ENCODE measurements at places on chromosomes 3 and 15.

- DNase-seq: peak; percentile 88
These were observed 570 bp downstream of the PCNP start for GRCh38 chr3:101574388-101575112.

DNA sequence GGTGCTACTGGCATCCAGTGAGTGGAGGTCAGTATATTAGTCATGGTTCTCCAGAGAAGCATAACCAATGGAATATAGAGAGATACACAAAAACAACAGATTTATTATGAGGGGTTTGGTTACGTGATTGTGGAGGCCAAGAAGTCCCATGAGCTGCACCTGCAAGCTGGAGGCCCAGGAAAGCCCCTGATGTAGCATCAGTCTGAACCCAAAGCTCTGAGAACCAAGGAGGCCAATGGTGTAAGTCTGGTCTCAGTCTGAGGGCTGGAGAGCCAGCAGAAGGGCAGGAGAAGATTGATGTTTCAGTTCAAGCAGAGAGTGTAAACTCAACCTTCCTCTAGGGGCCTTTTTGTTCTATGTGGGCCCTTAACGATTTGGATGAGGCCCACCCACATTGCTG, 144.1 kb downstream of the KLF13 start:
- DNase-seq: no peak

DNA sequence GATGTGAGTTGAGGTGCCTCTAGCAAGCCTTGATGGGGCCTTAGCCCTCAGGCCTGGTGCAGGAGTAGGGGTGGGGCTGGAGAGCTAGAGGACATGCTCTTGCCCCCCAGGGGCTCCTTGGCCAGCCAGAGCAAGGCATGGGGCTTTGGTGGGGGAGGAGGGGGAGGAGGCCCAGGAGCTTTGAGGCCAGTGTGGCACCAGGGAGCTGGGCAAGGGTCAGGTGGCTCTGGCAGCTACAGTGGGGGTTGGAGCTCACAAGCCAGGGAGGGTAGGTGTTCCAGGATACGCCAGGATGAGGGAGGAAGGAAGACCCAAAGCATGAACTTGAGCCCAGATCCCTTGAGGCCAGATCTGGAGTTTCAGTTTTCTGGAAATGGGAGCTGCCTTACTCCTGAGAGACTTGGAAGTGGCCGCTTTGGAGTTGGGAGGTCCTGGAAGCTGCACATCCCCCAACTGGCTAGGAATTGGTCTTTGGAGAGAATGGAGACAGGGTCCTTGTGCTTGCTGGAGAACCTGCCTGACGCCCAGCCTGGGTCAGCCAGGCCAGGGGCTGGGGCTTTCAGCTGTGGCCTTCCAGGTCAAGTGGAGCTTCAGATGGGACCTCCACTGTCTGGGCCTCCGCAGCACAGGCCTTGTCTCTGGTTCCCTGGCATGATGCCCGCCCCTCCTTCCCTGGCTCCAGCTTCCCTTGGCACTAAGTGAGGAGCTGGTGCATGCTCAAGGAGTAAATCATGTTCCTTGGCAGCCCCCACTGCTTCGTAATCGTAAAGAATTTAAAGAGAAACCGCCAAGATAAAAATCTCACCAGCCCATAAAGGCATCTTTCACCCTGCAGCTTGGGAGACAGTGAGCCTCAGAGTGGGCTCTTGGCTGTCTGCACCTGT, 8.7 kb downstream of the SEMA3F start:
- DNase-seq: no peak

GRCh38 chr3:136783708-136784191, 31.6 kb upstream of the STAG1 start:
- no peak for DNase-seq

- DNase-seq: no peak
These were observed 17.2 kb upstream of the ADIPOQ start for GRCh38 chr3:186825294-186825821.

- DNase-seq: no peak
These were observed 16.1 kb downstream of the C3orf22 start for GRCh38 chr3:126542340-126543241.

DNA sequence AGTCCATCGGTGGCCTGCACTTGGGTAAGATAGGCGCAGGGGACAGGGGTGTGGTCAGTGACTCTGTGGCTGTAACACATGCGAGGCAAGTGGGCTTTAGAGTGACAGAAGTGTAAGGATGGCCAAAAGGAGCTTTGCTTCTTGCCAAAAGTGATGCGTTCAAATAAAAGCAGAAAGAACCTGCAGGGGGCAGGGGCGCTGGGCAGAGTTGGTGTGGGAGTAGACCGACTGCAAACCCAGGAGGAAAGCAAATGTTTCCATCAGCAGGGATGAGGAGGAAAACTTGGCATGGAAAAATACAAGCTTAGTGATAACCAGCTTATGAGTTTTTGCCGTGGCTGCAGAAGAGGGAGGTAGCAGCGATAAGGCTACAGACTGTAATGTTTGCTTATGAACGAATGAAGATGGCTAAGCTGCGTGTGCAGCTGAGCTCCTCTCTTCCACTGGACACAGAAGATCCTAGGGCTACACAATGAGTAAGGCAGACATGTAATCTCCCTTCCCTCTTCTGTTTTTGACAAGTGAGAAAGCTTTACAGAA, 149.4 kb downstream of the WNT5A start:
- DNase-seq: no peak

- DNase-seq: no peak
These were observed 16.3 kb downstream of the SV2B start for GRCh38 chr15:91116113-91117067.

DNA sequence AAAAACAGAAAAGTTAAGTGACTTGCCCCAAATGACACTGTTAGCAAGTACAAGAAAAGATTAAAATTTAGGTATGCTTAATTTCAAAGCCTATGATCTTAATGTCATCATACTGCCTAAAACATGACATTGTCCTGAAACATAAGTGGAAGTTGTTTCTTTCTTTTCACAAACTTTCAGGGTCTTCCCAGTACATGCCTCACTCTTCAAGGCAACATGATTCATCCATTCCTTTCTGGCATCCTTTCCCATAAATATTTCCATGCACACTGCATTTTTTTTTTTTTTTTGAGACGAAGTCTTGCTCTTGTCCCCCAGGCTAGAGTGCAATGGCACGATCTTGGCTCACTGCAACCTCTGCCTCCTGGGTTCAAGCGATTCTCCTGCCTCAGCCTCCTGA, 42.5 kb upstream of the KPNA4 start:
- no peak for DNase-seq

DNA sequence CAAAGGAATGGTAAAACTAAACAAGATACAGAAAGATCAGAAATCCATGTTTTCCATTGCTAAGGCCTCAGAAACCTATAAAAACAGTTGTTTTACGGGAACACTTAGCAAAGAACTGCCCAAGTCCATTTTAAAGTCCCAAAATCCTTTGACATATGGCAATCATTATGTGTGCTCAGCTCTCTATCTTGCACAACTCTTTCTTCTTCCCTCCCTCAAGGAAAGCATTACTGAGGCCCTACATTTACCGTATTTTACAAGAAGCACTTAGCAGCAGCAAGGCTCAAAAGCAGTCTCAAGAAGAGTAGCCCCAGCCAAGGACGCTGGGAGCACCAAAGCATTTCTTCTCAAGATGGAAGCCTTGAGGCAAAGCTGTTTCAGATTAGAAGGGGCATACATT, 169.6 kb upstream of the LRTM1 start:
- no peak for DNase-seq

- no peak for DNase-seq
These were observed 150.7 kb downstream of the CADPS start for GRCh38 chr3:62724503-62724902.

- DNase-seq: no peak
These were observed 5.8 kb downstream of the CELSR3 start for GRCh38 chr3:48656841-48657281.

DNA sequence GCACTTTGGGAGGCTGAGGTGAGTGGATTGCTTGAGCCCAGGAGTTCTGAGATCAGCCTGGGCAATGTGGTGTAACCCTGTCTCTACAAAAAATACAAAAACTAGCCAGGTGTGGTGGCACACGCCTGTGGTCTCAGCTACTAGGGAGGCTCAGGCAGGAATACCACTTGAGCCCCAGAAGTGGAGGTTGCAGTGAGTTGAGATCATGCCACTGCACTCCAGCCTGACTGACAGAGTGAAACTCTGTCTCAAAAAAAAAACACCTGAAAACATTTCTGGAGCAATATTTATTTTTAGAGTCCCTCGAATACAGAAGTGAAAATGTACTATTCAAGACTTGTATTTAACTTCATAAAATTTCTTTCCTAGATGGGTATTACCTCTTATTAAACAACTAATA, 4.6 kb downstream of the SPCS1 start:
- no peak for DNase-seq

GRCh38 chr3:169619793-169620192, 43.7 kb downstream of the MECOM start:
- DNase-seq: no peak

- DNase-seq: peak; percentile 36
These were observed 15.6 kb downstream of the SNAP23 start for GRCh38 chr15:42511007-42511391.

- DNase-seq: no peak
These were observed 2.1 kb upstream of the RFT1 start for GRCh38 chr3:53132347-53132746.

DNA sequence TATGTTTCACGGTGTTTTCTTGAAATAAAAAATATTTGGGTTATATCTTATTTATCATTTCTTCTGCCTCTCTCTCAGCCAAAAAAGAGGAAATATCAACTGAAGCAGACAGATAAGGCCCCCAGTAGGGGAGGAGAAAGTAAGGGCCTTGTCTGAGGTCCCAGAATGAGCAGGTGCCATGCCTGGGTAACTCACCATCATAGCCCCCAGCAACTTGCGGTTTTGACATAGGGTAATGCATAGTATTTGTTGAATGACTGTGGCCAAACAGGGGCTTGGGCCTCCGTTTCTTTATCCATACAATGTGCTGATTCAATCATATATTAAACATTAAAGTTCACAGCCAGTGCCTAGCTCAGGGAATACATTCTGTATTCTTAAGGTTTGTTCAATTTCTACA, 119.6 kb downstream of the ABI3BP start:
- DNase-seq: no peak

DNA sequence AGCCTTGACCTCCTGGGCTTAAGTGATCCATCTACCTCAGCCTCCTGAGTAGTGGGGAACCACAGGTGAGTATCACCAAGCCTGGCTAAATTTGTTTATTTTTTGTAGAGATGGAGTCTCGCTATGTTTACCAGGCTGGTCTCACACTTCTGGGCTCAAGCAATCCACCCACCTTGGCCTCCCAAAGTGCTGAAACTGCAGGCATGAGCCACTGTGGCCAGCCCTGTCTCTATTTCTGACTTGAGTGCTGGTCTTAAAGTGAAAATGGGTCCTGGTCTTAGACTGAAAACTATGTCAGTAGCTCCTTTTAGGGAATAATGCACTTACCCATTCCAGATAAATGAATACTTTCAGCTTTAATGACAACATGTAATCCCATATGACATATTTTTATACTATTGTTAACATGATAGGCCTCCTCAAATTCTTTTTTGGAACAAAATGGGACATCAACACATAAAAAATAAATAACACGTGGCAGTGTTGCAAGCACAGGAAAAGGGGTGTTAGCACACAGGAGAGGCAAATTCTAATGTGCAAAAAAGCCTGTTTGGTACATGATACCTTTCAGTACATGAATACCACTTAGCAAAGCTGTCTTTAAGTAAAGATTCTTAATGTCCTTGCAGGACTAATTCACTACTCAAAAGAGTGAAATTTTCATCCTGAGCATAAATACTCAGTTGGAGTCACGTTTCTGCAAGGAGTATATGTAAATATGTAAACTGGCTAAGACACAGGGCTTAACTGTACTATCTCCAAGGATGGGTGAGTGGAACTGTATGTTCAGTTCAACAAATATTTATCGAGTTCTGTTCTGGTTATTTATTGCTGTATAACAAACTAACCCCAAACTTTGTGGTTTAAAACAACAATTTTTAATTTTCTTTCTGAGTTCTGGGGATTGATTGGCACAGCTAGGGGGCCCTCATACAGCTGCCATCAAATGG, 194.7 kb downstream of the NR1D2 start:
- DNase-seq: no peak

DNA sequence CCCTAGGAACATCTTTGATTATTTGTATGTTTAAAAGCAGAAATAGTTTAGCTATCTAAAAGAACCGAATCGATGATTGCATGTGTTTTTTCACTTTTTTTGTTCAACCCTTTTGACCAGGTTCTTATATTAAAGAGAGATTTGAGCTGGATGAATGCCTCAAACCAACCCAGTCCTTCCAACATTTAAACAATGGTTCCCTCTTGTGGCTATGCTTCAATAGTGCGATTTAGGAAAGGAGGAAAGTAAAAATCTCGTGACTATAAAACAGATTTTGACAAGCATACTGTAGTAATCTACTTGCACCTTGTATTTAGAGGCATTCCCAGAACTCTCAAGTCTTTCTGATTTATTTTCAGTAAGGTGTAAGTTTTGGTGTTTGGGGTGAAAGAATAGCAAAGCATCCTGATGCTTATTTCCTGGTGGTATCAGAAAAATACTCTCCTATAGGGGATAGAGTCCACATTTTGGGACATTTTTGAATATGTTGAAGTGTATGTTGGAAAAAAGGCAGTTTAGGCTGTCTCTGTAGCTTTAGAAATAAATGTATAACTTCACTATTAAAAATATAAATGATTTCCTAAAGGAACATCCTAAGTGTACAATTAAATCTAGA, 159.6 kb upstream of the KCNH8 start:
- DNase-seq: peak; percentile 34

GRCh38 chr15:70775160-70775559, 11.8 kb upstream of the UACA start:
- DNase-seq: no peak

GRCh38 chr3:176032043-176032442, 1165.2 kb downstream of the TBL1XR1 start:
- DNase-seq: no peak

DNA sequence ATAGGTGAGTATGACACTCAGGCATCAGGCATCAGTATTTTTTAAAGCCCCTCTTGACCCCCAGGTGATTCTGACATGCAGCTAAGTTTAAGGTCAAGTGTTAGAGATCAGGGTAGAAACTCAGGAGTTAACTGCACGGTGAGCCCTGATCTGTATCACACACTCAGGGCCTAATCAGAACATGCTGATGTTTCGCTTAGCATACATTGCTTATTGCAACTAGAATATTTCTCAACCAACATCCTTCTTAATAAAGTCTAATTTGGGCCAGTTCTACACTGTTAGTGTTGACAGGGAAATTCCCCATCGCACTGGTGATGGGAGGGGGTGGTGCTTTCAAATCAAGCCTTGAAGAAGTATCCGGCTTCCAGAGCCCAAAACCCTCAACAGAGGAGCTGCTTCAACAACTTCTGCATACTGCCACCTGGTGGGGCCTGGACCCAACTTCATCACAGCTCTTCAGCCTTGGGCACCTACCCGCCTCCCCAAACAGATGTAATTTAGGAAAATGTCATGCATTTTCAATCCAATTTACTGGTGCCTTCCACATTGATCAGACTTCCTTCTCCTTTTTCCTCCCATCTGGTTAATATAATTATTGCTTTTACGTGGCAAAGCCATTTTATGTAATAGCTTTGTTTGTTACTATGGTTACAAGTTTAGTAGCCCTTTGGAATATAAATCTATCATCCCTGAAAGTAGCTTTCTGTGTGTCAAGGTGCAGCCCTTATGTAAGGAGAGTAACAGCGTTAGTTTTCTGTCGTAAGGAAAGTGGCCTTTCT, 312.2 kb downstream of the RORA start:
- peak; percentile 9 for DNase-seq
